ENCODE measurements at places on chromosomes 11 and 22. TPM values are rescaled to one million over a fixed set of nuclear protein-coding genes. Genes with fewer than 3 reads are reported as not detected.

OR8A1 gene
- total RNA-seq: not detected

APOL4 gene
- 6.1 TPM for total RNA-seq

SHISAL1 gene
- 0.70 TPM for total RNA-seq

EMID1 gene
- total RNA-seq: 1.3 TPM

ADAMTS15 gene
- 8.5 TPM for total RNA-seq

OR52A1 gene
- total RNA-seq: not detected

Data from cardiac septum (tissue), 1 donor.